ENCODE measurements at places on chromosomes 1 and 21. TPM values are rescaled to one million over a fixed set of nuclear protein-coding genes. Genes with fewer than 3 reads are reported as not detected.

DNA sequence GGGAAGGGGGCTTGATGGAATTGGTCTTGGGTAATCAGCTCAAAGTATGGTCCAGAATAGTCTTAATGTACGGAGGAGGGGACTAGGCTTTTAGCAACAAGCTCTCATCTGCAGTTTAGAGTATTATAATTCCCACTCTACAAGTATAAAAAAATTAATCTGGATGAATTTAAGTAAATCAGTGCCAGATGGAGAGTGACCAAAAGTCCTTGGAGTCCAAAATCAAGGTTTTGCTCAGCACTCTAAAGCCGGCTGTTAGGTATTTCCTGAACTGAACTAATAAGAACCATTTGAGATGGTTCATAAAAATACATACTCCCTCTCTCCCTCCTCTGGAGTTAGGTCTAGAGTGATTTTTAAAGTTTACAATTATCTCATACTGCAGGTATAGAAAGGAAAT lies 23.7 kb downstream of the GLUL start:
- no peak for DNase-seq

- peak; percentile 78 for DNase-seq
Observed at GRCh38 chr1:77900687-77901293, 12.4 kb downstream of the NEXN start.

GRCh38 chr1:89198081-89198480 lies 661 bp downstream of the GBP4 start:
- no peak for DNase-seq

GRCh38 chr21:41678016-41678923 lies 88.6 kb downstream of the RIPK4 start:
- peak; percentile 96 for DNase-seq

GRCh38 chr1:112674986-112675727 lies 698 bp downstream of the MOV10 start:
- no peak for DNase-seq

The PYHIN1 gene
- total RNA-seq, result not detected

The HMCN1 gene
- 0.17 TPM for total RNA-seq

Data from renal cortical epithelial cell (primary cell).